ENCODE measurements at places on chromosomes 2 and 18.

- no peak for DNase-seq
Observed at GRCh38 chr2:46325182-46325928, 28.1 kb downstream of the EPAS1 start.

- DNase-seq: no peak
Observed at GRCh38 chr2:30355306-30355705, 91.7 kb upstream of the LCLAT1 start.

- no peak for DNase-seq
Observed at GRCh38 chr2:219823574-219823973, 196.1 kb downstream of the SLC4A3 start.

DNA sequence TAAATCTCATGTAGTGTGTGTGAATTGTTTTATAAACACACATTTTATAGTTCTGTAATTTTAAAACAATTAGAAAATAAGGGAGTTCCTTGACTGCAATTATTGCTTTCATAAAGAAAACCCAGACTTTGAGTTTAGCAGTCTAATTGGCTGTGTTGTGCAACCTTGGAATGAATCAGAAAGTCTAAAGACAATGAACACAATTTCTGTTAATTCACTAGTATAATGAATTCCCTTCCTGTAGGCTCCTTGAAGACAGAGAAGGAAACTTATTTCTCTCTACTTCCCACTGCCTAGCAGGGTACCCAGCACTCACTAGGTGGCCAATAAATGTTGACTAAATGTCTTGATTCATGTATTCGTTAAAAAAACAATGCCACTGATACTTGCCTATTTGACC lies 79.9 kb downstream of the ANTXR1 start:
- DNase-seq: no peak

DNA sequence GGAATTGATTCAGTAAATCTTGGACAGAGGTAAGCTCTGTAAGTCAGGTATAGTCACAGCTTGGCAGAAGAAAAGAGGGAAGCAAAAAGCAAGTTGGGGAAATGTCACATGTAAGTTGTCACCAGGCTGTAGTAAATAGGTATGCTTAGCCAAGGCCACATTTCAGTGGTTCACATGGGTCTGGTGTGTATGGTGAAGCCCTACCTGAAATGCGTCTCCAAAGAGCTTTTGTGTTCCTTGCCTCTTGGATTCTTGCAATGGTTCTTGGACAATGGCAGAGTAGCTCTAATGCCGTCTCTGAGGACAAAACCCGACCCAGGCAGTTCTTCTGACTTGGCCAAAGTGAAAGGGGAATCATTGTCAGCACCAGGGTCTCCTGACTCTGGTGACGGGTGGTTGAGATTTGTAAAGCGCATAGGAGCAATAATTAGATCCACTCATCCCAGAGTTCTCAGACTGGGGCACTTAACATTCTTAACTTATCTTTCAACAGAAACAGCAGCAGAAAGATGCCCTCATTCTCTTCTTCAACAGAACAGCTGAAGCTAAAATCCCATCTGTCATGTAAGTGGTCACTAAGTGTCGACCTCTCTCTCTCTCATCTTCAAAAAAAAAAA lies 34.4 kb upstream of the RPL37A start:
- DNase-seq: no peak

- DNase-seq: no peak
Observed at GRCh38 chr2:116645155-116645554, 1169.3 kb upstream of the DDX18 start.

GRCh38 chr2:236211296-236211695 lies 43.1 kb upstream of the GBX2 start:
- DNase-seq: no peak

DNA sequence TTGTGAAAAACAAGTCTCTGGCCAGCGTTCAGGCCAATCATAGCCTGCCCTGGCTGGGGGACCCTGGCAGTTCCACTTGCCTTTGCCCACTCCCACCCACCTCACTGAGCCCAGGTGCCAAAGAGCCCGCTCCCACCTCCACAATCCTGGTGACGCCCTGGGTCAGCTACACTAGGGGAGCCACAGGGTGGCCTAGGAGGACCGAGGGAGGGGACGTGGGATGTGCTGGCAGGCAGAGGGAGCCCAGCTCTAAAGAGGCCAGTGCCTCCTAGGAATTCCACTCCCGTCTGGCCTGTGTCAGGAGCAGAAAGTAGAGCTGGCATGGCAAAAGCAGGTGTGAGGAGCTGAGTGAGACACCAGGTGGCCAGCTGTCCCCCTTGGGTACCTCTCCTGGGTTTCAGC lies 49.3 kb downstream of the TNS1 start:
- DNase-seq: no peak

GRCh38 chr18:48215876-48216638 lies 193.1 kb downstream of the ZBTB7C start:
- no peak for DNase-seq

- no peak for DNase-seq
Observed at GRCh38 chr2:1648241-1649102, 95.8 kb downstream of the PXDN start.

DNA sequence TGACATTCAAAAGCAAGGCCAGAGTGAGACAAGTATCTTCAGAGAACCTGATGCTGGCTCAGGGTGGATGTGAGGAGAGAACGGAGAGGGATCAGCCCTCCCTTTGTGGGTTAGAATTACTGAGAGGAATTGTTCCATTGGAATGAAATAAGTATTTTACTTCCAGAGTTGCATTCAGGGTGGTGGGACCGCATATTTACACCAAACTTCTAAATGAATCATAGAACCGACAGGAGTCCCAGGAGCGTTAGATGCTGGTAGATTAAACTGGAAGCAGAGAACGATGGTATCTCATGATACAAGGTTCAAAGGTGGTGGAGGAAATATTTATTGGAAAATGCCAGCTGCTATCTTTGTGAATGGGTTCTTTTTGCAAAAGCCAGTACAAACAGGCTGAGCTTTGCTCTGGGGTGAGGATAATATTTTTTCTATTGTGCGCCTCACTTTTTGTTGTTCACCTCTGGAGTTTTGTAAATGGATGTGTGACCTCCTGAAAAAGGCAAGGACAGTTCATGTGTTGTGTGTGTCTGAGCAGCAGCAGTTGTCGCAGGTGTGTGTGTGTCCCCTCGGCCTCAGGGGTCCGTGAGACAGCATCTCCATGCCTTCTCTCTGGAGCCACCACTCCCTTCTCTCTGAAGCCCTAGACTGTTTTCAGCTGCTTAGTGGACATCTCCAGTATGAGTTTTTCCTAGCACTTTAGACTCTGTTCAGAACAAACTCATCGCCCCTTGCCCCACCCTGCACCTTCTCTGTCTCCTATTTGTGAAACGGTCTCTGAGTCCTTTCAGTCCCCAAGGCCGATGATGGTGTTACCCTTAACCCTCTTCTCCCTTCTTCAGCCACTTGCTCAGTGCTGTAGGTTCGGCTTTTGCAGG lies 17.8 kb downstream of the MTCL1 start:
- DNase-seq: no peak

- DNase-seq: no peak
Observed at GRCh38 chr2:37377187-37377532, 32.7 kb downstream of the QPCT start.

- no peak for DNase-seq
Observed at GRCh38 chr2:29495536-29496060, 380.4 kb downstream of the CLIP4 start.

DNA sequence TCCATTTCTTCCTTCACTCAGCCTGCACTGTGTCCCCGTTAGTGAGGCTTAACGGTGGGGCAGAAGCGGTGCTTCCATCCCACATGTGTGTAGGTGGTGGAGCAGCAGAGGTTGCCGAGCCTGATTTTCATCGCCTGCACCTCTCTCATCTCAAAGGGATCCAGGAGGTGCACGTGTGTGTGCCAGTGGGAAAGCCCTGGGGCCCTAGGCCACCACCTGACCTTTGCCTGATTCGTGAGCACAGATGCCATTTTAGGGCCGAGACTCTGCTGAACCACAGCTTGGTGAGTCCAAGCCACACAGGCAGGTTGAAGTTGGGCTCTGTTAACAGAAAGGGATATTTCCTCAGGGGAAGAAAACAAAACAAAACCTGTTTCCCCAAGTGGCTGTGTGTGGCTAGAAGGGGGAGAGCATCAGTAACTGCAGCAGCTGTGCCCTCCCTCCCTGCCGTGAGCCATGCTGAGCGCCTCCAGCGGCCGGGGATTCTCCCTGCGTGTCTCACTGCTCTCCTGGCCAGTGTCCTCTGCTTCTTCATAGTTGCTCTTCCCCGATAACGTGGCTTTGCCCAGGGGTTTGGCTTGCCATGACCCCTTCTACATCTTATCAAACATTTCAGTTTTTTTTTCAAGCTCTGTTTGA lies 81.5 kb downstream of the MAPRE2 start:
- DNase-seq: no peak

GRCh38 chr18:495017-495416 lies 5.5 kb downstream of the COLEC12 start:
- DNase-seq: peak; percentile 5

DNA sequence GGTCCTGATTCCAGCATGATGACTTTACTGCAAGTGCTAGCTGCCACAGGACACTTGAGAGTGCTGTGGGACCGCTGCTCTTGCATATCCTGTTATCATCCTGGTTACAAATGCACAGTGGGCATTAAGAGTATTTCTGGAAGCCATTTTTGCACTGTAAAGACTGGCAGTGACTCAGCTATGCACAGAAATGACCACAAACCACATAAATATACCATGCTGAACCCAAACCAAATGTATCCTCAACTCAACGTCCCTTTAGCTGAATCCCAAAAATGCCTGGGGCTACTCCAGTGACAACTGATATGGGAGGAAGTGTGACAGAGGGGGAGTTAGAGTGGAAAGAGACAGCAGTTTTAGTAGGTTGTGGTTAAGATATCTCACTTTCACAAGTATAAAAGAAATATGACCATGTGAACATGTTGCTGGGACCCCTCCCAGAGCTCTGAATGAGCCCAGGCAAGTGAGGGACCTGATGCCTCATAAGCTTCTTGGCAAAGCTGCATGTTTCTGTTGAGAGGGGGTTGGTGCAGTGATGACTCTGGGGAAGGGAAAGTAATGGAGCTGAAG lies 37.3 kb downstream of the RHBDD1 start:
- no peak for DNase-seq

DNA sequence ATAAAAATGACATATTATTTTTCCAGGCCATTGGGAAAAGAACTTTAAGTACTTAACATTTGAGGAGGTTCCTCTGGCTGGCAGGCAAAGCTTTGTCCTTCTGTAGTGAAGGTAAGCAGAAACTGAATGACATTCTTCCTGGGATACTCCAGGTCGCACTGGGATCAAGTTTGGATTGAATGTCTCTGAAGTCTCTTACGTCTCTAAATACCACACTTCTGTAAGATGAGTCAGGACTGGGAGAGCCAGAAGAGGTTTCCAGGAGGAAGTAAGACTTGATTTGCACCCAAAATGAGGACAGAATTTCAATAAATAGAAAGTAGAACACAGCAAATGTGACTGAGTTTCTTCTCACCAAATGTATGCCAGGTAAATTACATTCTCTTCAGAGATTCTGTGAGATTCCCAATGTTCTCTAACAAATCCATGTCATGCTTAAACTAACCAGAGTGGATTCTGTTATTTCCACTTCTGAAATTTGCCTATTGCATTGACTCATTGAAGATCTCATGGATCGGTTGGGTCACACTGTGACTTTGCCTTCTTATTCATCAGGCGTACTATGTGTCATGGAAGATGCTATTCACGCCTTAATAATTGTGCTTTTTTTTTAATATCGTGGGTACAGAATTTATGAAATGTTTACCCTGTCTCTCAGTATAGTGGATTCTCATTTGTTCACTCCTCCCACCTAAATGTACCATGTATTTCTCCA lies 25.5 kb upstream of the VIT start:
- DNase-seq: no peak

GRCh38 chr18:9536354-9537152 lies 61.2 kb downstream of the RALBP1 start:
- no peak for DNase-seq

DNA sequence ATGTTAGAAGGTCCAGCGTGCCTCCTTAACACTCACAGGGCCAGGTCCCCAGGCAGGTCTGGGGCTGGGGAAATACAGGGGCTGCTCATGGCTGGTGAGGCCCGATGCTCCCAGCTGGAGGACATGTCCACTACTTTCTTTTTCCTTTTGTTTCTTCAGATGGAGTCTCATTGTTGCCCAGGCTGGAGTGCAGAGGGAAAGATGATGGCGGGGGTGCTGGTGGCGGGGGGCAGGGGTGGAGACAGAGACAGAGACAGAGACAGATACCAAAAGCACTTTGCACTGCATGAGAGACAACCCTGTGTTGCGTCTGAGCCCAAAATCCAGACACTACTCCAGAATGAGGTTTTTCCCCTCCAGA lies 211.0 kb downstream of the SH3BP4 start:
- DNase-seq: no peak

DNA sequence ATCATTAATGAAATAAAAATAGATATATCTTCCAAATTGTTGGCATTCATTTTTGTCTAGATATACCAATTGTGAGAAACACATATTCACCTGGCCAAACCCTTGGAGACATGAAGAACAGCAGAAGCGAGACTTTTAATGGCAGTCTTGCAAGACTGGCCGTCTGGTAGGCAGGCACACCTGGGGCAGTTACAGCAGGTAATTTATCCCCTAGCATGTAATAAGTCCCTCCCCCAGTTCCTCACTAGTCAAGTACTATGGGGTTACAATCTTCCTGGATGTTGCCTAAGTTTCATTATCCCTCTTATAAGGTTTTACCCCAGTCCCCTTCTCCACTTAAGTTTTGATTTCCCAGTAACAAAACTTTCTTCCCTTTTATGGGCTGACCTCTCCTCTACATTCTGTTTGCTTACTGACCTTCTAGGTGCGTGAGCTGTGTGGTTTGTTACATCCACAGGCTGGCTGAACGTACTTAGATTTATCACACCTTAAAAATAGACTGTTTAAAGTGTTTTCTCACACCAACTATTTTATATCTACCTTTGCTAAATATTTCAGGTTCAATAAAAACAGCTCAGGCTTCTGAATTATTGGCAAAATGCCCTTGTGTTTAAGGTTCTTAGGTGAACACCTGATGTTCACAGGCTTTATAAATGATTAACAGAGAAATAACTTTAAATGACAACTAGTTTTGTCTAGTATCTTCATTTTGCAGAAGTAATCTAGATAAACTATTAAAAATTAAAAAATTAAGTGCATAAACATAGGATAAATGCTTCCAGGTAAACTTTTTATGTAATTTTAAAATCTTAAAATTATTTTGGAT lies 365.0 kb upstream of the TFPI start:
- DNase-seq: no peak

GRCh38 chr2:99827296-99827999 lies 314.9 kb downstream of the AFF3 start:
- no peak for DNase-seq

DNA sequence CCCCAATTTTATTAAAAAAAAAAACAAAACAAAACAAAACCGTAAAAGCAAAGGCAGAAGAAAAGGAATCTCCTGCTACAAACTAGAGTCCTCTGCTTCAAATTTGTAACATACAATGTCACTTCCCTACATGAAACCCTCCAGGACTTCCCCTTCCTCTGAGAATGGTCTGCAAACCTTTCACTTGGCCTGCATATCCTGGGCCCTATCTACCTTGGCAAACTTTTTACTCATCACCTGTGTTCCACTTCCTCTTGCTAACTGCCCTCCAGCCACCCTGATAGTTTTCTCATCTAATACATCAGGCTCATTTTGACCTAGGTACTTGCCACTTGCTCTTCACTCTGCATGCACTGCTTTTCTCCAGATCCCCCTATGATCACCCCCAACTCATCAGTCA lies 255.5 kb downstream of the ETAA1 start:
- DNase-seq: no peak

GRCh38 chr2:35522450-35522849 lies 833.1 kb upstream of the CRIM1 start:
- DNase-seq: no peak

- DNase-seq: no peak
Observed at GRCh38 chr2:178530625-178531142, 50.4 kb downstream of the PLEKHA3 start.

All from KG1 (cell line).